Dermis microvascular lymphatic vessel endothelial cell (primary cell): ENCODE measurements at places on chromosomes 2 and 18. TPM values are rescaled to one million over a fixed set of nuclear protein-coding genes. Genes with fewer than 3 reads are reported as not detected.
A peak's percentile ranks its signal among the peaks of the same experiment; 100 is the strongest.

DNA sequence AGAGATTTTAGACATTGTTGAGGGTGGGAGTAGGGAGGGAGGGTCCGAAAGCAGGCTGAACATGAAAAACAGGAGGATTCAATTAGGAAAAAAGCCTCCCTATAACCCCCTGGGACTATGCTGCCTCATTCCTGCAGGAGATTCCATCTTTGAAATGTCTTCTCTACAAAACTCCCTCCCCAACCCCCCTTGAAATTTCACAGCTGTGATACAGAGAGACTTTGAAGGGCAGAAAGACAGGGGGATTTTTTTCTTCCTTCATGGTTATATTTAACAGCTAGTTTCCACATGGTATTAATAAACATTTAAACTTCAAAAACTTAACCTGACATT is 57.6 kb downstream of the TRIB2 start:
- no peak for DNase-seq

DNA sequence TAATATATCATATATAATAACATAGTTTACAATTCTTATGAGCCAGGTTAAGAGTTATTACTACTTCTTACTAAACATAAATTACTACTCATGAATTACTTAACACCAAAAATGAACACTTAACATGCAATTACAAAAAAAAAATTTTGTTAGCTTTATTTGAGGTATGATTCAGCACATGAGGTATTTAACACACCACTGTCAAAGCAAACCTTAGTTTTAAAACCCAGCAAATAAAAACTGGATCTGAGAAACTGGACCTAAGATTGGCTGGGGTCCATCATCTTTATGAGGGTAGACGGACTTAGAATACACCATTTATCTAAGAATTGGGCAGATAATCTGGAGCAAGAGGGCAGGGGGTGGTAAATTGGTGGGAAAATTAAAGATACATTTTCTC is 81.8 kb upstream of the CREB1 start:
- DNase-seq = no peak

- peak; percentile 94 for DNase-seq
These were observed 138.8 kb upstream of the COPS8 start for GRCh38 chr2:236946871-236947270.

DNA sequence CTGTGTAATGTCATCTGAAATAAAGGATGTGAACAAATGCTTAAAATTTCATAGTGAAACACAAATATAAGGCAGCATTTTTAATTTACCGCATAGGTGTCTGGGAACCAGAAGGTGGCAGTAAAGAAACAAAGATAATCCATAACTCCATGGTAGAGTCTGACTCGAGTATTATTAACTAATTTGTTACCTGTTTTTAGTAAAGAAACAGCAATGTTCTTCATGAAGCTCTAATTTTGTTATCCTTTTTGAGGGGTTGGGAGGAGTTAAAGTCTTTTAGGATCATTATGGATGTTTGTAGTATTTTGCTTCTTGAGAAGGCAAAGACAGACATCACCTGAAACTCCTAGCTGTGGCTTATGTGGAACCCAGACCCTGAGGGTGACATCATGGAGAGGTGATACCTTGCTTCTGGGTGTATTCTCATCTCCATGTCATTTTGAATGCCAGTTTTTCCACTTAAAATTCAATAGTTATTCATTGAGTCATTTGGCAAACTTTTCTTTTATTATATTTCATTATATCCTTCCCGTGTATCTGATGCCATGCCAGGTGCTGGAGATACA is 286.2 kb upstream of the EPAS1 start:
- peak; percentile 54 for DNase-seq

DNA sequence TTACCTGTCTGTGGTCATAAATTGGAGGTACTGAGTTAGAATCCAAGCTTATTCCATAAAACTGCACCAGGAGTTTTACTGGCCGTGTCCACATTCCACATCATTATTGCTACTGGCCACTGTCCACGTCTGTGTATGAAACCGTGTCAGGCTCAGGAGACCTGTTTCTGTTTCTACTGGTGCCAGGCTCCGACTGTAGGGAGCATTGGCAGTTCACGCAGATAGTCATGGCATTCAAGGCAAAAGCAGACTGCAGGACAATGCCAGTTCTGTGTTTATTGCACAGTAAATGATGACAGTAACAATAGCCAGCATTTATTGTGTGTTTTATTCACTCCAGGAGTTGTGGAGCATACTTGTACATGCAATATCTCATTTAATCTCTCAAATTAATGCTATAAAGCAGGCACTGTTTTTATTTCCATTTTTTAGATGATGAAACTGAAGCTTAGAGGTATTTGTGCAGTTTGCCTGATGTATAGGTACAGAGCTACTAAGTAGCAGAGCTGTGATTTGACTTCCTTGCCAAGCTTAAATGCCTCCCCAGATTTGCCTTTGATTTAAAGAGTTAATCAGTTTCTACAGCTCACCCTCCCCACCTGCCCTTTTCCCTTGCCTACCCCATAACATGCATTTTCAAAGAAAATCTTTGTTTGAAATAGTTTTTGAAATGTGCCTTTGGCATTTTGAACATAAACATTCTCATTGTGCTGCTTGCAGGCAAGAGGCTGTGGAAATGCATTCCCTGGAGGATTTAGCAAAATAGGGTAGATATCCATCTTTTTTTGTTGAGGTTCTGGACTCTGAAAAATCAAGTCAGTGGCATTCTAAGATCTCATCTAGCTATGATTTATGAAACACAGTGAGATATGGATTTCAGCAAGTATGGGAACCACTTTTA is 55.5 kb downstream of the MAP4K4 start:
- DNase-seq = peak; percentile 42

- no peak for DNase-seq
These were observed 280.7 kb upstream of the RND3 start for GRCh38 chr2:150767991-150768746.

- DNase-seq = peak; percentile 71
These were observed 23.6 kb upstream of the RBM44 start for GRCh38 chr2:237774811-237775553.

DNA sequence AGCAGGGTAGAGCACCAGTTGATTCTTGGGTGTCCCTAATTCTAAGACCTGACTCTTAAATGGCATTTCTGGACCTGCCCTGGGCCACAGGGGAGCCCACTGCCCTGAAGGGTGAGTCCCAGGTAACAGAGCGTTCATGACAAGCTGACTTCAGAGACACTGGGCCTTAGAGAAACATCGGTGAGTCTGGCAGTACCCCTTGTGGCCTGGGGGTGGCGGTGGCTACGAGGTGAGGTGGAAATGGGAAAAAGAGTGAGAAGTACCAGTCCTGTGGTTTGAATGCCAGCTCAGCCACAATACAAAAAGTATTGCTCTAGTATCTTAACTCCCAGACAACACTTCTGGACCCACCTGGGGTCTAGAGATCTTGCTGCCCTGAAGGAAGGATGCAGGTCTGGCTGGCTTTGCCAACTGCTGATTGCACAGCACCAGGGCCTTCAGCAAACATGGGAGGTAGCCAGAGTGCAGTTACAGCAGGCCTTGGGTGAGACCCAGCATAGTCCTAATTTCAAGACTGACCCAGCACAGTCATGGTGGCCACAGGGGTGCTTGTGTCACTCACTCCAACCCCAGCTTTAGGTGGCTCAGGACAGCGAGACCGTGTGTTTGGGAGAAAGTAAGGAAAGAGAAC is 44.5 kb downstream of the USP34 start:
- peak; percentile 27 for DNase-seq

GRCh38 chr18:961644-962355 is 57.1 kb downstream of the ADCYAP1 start:
- peak; percentile 40 for DNase-seq

- DNase-seq = no peak
These were observed 32.8 kb downstream of the FSIP2 start for GRCh38 chr2:185771396-185771795.

- DNase-seq = no peak
These were observed 1346.4 kb upstream of the CDH2 start for GRCh38 chr18:29523371-29523770.

GRCh38 chr2:134120406-134120732 is 133.5 kb upstream of the MGAT5 start:
- no peak for DNase-seq

DNA sequence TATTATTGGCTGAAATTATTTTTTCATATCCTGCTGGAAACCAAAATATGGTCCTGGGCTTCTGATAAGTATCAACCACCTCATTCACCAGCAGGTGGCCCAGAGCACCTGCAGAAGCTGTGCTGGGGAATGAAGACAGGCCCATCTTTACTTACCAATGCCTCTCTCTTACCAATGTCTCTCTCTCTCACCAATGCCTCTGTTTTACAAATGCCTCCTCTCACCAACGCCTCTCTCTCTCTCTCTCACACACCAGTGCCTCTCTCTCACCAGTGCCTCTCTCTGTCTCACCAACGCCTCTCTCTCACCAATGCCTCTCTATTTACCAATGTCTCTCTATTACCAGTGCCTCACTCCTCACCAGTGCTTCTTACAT is 2.3 kb upstream of the MAL start:
- no peak for DNase-seq

DNA sequence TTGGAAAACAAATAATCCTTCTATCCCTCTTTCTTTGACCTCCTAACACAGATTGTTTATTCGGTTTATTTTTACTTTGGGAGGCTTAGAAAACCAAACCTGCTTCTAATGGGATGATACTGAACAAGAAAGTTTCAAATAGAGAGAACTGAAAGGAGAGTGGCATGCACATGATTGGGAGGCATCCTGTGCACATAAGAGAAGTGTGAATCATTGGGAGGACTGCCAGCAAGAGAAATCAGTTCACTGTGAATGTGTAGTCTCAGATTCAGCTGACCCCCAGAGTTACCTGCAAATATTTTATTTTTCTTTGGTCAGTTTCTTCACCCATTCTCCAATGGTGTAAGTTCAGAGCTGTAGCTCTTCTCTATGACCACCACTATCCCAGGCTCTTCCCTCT is 1363.2 kb upstream of the ACVR2A start:
- no peak for DNase-seq

DNA sequence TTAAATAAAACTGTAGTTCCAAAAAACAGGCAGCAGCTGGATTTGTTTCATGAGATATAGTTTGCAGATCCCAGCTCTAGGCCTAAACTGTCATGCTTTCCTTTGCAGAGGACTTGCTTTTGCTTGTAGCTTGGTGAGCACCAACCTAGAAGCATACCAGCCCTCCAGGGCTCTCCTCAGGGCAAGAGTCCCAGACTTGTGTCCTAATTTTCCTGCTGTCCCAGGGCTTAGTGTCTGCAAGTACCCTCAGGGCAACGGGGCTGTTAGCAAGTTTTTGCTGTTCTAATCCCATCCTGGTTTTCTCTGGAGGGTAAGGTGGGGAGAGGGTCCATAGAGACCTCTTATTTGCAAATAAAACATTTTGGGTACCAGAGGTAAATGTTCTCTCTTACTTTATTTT is 59.5 kb downstream of the TMEM17 start:
- no peak for DNase-seq

GRCh38 chr2:239684271-239684810 is 283.5 kb upstream of the HDAC4 start:
- no peak for DNase-seq

- peak; percentile 48 for DNase-seq
These were observed 133.5 kb downstream of the FAM124B start for GRCh38 chr2:224268441-224268840.

The CFAP65 gene
- total RNA-seq = not detected in 2 replicates

The STEAP3 gene
- total RNA-seq = 7.7 and 7.8 TPM in 2 replicates

The APLF gene
- total RNA-seq = 4.0 and 6.4 TPM in 2 replicates

The RAPGEF4 gene
- 14.2 and 17.7 TPM in 2 replicates for total RNA-seq

The CYTIP gene
- not detected in 2 replicates for total RNA-seq

The TMEM18 gene
- 8.5 and 10.7 TPM in 2 replicates for total RNA-seq

The DYSF gene
- 47.2 and 85.9 TPM in 2 replicates for total RNA-seq

The CXCR4 gene
- total RNA-seq = 26.8 and 37.0 TPM in 2 replicates

The SANBR gene
- total RNA-seq = 8.7 and 11.0 TPM in 2 replicates

The CHRNG gene
- not detected in 2 replicates for total RNA-seq

The HOXD9 gene
- total RNA-seq = 16.8 and 18.6 TPM in 2 replicates

The STK25 gene
- 276 and 296 TPM in 2 replicates for total RNA-seq

The NXPH2 gene
- total RNA-seq = not detected in 2 replicates

The IGFBP5 gene
- 0.25 and 0.64 TPM in 2 replicates for total RNA-seq

The TMEM37 gene
- total RNA-seq = 0.13 TPM in 2 replicates

The ALK gene
- not detected in 2 replicates for total RNA-seq
